ENCODE measurements at places on chromosomes 7 and 10.

DNA sequence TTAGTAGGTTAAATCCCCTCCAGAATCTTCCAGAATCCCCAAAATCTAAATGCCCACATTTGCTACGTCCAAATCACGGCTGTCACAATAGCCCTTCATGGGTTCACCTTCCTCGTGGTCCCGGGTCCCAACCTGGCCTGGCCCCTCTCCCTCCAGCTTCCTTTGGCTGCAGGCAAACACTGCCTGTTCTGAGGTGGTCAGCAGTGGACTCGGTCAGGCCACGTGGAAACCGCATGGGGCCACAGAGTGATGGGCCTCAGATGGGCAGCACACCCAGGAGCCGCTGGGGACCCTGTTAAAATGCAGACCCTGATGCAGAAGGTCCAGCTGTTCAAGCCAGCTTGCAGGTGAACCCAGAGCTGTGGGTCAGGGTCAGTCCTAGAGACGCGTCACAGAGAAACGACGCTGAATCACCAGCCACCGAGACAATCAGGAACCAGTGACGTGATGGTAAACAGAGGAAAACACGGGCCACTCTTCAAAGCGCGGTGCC is 588.6 kb downstream of the DNAJB6 start:
- DNase-seq: no peak

DNA sequence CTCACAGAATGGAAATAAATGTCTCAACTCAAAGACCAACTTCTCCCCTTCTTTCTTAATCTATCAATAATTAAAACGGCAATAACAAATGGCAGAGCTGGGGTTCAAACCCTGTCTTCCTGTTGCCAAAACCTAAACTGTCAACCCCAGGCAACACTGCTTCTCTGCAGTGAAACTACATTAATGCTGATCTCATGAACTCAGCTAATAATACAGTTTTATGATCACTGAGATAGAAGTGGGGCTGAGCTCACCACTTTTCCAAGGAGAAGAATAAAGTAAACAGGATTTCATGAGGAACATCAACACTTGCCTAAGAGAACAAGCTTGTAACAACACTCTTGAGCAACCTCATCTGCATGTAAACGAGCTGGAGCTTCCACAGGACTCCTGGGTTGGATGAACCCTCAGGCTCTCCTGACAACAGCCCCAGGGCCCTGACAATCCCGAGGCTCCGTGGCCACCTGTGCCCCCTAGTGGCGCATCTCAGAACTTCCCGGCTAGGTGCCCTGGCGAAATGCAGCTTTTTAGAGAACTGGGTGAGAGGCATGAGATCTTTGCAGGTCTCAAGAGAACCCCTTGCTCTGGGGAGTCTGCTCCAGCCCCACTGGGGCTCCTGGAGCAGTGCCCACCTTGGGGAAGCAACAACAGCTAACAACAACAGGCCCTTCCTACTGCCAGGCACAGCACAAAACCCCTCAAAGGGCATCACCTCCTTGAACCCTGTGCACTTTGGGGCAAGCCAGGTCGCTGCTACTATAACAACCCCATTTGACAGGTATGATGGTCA is 169.3 kb downstream of the SH3PXD2A start:
- peak; percentile 70 for DNase-seq

DNA sequence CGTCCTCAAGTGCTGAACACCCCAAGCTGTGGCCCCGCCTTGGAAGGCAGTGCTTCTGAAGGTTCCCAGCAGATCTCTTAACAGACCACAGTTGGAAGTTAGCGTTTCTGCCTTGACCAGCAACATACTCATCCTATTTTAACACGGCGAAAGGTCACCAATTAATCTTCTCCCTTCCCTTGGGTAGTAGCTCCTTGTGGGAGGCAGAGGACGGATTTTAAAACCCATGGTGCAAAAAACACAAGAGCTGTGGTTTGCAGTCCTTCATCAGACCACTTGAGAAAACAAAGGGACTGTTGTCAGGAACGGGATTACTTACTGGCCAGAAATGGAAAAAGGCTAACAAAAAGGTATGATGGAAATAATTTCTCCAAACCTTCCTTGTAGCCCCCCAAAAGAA is 87.3 kb downstream of the BEND7 start:
- no peak for DNase-seq

DNA sequence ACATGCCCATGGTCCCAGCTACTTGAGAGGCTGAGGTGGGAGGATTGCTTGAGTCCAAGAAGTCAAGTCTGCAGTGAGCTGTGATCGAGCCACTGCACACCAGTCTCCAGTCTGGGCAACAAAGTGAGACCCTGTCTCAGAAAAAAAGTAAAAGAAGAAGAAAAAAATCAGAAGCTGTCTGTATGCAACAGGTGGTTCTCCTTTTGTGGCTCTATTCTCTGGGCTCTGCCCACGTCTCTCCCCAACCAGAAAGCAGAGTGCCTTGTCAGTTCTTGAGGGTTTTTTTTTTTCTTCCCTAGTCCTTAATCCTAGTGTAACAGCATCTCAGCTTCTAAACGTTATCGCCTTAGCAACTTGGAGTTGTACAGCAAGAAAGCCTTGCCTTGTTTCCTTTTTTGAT is 89.5 kb downstream of the PRKCQ start:
- DNase-seq: no peak

DNA sequence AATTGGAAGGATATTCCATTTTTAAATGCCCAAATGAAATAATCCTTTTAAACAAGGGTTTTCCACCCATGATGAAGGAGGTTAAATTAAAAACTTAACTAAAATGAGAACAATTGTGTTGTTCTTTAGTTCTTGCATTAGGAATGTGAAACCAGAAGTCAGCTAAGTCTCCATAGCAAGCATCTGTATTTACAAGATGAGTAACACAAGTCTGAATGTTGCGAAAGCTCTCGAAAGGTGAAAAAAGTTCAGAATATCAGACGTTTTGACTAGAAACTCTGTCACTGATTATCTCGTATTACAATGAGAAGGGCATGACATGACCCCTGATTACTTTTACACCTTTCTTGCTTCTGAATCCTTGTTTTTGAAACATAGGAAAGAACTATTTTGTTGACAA is 149.6 kb downstream of the BICC1 start:
- DNase-seq: peak; percentile 90

DNA sequence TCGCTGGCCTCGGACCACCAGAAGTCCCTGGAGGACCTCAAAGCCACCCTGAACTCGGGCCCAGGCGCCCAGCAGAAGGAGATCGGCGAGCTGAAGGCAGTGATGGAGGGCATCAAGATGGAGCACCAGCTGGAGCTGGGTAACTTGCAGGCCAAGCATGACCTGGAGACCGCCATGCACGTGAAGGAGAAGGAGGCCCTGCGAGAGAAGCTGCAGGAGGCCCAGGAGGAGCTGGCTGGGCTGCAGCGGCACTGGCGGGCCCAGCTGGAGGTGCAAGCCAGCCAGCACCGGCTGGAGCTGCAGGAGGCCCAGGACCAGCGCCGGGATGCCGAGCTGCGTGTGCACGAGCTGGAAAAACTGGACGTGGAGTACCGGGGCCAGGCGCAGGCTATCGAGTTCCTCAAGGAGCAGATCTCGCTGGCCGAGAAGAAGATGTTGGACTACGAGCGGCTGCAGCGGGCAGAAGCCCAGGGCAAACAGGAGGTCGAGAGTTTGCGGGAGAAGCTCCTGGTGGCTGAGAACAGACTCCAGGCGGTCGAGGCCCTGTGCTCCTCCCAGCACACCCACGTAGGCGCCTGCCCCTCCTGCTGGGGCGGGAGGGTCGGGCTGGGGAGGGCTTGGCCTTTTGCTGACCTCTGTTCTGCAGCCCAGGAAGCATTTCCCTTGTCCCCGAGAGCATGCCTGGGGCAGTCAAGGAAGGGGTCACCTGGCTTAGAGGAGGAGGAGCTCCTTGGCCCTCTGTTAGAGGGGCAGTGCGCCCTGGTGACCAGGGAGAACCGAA is 77.3 kb upstream of the GTF2IRD1 start:
- DNase-seq: no peak

- no peak for DNase-seq
These were observed 128.5 kb downstream of the BTAF1 start for GRCh38 chr10:92052088-92052487.

DNA sequence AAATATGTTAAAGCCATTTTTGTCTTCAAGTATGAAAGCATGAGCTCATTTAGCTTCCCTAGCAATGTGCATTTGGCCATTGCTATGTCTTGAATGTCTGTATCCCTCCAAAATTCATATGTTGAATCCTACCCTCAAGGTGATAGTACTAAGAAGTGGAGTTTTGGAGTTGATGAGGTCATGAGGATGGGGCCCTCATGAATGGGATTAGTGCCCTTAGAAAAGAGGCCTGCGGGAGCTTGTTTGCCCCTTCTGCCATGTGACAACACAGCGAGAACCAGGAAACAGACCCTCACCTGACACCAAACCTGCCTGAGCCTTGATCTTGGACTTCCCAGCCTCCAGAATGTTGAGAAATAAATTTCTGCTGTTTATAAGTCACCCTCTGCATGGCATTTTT is 61.3 kb upstream of the UCN3 start:
- no peak for DNase-seq

GRCh38 chr7:150997075-150997511 is 6.3 kb downstream of the NOS3 start:
- no peak for DNase-seq

DNA sequence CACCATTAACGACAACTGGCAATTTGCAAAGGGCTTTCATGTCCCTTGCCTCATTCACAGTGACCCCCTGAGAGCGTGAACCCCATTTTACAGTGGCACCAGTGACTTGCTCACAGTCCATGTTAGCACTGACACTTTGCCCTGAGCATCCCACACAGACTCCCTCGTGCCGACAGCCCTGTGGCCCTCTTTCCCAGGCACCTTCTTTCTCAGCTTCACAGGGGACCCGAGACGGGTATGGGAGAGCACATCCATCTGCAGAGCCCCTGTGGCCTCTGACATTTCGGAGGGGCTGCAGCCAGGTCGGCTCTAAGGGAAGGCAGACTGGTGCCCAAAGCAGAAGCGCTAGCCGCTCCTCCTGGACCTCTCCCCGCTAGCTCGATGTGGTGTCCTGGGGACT is 10.8 kb downstream of the LOXL4 start:
- no peak for DNase-seq

GRCh38 chr7:821688-822087 is 10.6 kb upstream of the SUN1 start:
- no peak for DNase-seq

DNA sequence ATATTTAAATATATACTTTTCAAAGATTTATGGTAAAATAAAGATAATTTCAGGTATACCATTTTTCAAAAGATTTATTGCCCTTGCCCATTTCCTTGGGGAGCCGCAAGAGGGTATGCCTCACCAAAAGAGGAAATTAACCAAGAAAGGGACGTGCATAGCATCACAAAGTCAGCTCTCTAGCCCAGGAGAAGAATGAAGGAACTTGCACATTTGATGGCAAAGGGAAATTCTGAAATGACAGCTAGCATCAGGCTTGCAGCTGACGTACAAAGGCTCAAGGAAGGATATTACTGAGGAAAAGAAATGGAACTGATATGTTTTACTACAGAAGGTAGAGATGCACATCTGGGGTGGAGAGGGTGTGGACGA is 93.6 kb upstream of the RSU1 start:
- peak; percentile 19 for DNase-seq

- DNase-seq: no peak
These were observed 662.6 kb upstream of the TEX47 start for GRCh38 chr7:89458114-89458513.

DNA sequence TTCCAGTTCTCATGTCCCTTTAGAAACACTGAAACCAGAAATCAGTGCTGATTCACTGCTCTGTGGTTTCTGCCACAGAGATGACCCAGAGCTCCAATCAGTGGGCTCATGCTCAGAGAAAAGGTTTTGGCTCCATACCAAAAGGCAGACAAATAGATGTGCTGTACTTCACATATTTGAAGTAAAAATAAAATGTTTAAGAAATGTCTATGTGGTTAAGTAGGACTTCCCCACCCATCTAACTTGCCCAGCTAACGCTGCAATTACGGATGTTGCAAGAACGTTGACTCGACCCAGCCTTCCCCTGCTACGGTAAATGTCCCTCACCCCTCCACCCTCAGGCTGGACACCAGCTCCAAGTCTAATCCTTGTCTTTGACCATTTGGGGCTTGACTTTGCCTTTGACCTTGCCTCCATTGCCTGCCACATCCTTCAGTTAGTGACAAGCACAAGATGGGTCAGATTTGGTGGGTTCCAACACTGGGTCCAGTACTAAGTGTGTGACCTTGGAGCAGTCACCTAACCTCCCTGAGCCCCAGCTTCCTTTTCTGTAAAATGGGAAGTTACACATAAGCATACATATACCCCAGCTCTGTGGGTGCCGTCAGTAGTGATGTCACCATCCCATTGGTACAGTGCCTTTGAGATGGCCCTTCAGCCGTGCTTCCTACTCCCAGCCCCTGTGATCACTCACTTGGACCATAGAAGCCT is 95.8 kb downstream of the CHST15 start:
- peak; percentile 88 for DNase-seq

- no peak for DNase-seq
These were observed 416.2 kb upstream of the GHITM start for GRCh38 chr10:83723080-83723479.

DNA sequence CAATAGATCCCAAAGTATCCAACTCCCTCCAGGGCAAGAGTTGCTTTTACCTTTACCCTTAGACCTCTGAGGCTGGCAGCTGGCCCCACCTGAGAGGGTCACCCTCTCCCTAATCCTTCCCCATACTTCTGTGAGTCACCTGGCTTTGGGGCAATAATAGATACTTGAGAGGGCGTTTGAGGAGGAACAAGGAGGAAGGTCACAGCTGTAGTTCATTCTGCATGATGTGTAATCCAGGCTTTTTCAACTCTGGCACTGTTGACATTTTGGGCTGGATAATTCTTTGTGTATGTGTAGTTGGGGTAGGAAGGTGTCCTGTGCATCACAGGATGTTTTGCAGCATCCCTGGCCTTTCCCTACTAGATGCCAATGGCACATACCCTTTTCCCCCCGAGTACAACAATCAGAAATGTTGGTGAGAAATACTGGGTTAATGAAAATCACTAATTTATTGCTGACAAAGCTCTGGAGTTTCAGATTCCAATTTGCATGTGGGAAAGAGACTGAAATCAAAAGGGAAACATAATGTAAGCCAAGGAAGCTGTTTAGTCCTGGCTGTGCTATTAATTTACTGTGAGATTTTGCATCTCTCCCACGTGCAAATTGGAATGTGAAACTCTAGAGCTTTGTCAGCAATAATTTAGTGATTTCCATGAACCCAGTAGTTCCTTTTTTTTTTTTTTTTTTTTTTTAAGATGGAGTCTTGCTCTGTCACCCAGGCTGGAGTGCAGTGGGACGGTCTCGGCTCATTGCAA is 3.6 kb downstream of the BLVRA start:
- DNase-seq: no peak

- DNase-seq: peak; percentile 26
These were observed 137.2 kb downstream of the NOC3L start for GRCh38 chr10:94225589-94225988.

- DNase-seq: no peak
These were observed 63.9 kb upstream of the GHITM start for GRCh38 chr10:84075226-84076046.

DNA sequence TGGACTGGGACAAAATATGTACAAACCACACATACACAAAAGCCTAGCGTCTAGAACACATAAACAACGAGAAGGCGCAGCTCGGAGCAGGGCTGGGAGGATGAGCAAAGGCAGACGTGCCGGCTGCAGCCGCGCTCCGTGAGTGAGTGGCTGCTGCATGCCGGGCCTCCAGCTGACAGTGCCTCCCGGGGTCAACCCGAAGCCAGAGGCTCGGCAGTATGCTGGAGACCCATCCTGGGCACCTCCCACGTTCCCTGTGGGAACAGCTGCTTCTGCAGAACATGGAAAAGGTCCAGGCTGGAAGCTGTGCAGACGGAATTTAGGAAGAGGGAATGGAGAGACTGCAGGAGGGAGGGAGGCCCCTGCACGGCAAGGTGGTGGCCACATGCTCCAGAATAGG is 3.6 kb upstream of the GPR146 start:
- DNase-seq: peak; percentile 54

Data from ELR (cell line).